ENCODE measurements at places on chromosomes 5 and 9.

DNA sequence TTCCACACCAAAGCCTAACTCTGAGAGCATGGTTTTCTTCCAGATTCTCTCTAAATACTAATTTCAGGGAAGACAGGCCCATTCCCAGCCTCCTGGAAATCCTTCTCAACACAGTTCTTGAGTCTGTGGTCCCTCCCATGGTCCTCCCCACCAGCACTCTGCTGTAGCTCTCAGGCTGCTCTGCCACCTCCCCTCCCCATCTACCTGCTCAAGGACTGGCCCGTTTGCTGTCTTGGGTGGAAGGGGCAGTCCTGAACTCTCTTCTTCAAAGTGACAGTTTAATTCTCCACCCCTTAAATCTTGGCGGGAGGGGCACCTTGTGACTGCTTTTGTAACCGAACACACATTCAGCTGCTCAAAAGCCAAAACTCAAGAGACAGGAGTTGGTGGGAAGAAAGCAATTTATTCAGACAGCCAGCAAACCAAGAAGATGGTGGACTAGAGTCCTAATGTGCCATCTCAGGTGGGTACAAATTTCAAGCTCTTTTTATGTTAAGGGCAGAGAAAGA, 7.6 kb upstream of the LCN15 start:
- DNase-seq, result no peak

GRCh38 chr5:38527475-38527874, 29.0 kb downstream of the LIFR start:
- no peak for DNase-seq

DNA sequence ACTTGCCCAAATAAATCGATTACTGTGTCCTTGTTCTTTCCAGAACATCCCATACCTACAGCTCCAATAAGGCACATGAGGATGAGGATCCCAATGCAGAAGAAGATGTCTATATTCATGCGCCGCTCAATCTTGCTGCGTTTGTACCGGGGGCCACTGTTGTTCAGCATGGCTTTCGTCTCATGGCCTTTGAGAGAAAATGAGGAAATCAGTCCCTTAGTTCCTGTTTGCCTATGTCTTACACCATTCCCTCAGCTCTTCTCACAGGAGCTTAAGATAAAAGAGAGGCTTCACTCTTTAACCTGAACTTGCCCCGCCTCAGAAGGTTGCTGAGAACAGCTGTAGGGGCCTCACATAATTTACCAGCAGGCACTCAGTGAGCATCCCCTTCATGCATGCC, 211.6 kb downstream of the ATP10B start:
- no peak for DNase-seq

DNA sequence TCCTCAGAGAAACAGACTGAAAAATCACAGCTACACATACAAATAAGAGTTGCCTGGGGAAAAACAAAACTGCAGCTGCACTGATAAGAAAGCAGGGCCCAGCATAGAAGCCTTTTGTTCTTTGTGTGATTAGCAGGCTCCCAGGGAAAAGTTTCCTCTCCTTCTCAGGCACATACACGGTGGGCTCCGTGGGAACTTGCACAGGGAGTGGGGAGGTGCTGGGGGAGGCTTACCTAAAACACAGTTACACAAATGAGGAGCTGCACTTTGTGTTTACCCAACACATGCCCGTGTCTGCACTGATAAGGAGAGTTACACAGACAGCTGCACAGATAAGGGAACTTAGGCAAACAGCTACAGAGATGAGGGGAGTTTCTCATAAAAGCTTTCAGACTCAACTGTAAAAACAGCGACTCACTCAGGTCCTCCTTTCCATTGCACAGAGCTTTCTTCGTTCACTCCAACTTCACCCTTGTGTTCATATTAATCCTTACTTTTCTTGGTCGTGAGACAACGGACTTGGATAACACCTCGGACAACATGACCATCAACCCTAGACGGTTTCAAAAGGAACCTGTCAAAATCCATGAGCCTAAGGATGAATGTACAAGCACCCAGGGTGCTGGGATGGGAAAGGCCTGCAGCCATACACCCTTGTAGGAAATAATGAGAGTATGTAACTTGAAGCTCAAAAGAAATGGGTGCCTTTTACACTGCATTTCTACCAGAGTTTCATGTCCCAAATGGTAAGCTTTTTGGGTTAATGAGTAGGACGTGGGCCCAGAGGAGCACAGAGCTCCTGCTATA, 50.8 kb downstream of the SERINC5 start:
- DNase-seq, result no peak

- no peak for DNase-seq
Observed at GRCh38 chr5:79205965-79206364, 30.0 kb upstream of the JMY start.

- no peak for DNase-seq
Observed at GRCh38 chr9:84670138-84671041, 861 bp downstream of the NTRK2 start.

DNA sequence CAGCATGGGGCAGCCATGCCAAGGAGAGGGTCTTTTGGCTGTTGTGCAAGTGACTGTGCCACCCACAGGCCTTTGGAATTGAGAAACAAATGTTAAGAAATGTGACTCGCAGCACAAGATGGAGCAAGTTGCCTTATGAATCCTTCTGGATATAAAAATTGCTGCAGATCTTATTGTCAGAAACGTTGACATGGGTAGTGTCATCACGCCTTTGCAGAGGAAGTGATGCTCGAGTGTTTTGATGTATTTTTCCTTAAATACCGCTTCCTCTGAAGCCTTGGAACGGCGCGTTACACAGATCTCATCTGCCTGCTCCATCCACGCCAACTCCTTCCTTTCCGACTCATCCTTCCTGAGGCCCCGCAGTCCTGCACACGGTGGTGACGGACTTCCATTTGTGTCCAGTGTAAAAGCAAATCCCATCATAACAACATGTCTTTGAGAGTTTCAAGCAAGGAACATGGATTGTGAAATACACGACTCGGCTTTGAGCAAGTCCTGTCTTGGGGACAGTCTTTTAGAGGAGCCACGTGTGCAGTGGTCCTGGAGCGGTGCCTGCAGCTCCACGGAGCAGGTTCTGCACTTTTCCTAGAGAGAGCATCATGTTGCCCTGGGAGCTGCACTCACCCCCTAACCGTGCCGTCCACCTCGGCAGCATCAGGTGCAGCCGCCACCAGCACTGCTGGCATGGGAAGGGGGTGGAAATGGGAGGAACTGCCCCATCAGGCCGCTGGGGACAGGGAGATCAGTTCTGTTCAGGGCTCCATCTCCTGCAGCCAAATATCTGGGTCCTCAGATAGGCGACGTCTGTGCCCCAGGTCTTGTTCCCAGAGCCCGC, 15.1 kb downstream of the ROPN1L start:
- no peak for DNase-seq

- DNase-seq, result no peak
Observed at GRCh38 chr5:171951218-171951617, 55.2 kb downstream of the FBXW11 start.

DNA sequence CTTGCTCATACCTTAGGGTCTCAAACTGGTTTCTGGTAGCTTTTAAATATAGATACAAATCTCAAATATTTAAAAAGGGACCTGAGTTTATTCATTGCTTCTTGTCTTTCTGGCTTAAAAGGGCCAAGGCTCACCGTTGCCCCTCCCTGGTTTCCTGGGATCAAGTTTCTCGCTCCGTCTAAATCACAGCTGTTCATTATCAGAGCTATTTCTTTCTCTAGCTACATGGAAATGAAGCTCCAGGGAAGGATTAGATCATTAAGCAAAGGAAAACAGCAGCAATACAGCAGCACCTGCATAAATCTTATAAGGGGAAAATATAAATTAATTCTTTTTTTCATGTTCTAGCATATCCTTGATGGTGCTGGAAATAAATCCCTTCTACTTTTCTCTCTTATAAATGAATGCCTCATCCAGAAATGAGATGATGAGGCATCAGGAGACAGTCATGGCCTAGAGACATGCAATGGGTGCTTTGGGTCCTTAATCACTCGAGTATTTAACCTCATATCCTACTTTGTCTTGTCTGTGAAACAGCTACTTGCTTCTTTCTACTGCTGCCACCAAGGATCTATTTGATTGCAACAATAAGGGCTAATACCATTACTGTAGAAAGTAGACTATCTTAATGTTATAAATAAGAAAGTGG, 320.1 kb downstream of the TRPM3 start:
- no peak for DNase-seq

DNA sequence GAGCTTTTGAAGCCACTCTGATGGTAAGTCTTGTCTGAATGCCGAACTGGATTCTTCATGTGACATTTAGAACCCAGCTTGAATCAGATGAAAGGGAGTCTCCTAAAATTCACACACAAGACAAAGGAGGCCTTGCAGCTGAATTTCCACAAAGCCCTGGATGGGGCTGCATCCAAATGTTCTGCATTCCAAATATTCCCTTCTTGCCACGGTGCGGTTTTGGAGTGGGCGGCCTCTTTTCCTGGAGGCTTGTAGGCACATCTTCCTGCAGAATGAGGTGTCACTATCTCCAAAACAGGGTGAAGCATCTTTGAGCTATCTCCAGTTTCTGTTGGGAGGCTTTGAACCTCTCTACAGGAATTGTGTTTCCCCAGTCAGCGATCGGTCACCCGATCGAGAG, 342.7 kb downstream of the ARHGEF28 start:
- no peak for DNase-seq

DNA sequence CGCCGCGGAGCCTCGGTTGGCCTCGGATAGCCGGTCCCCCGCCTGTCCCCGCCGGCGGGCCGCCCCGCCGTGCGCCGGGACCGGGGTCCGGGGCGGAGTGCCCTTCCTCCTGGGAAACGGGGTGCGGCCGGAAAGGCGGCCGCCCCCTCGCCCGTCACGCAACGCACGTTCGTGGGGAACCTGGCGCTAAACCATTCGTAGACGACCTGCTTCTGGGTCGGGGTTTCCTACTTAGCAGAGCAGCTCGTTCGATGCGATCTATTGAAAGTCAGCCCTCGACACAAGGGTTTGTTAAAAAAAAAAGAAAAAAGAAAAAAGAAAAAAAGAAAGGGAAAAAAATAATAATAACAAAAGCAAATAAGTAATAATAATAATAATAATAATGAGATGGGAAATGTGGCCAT, 112.8 kb downstream of the GCNT1 start:
- DNase-seq, result no peak
